ENCODE measurements at places on chromosomes 1 and 21. TPM values are rescaled to one million over a fixed set of nuclear protein-coding genes. Genes with fewer than 3 reads are reported as not detected.

GRCh38 chr1:147545133-147545532 is 3.8 kb downstream of the BCL9 start:
- no peaks in the 10 kb centered on the region for H3K36me3 ChIP-seq
- peak; percentile 22 for DNase-seq
- no peak overlapping the region for H3K27ac ChIP-seq
- H3K4me3 ChIP-seq = no peak overlapping the region

DNA sequence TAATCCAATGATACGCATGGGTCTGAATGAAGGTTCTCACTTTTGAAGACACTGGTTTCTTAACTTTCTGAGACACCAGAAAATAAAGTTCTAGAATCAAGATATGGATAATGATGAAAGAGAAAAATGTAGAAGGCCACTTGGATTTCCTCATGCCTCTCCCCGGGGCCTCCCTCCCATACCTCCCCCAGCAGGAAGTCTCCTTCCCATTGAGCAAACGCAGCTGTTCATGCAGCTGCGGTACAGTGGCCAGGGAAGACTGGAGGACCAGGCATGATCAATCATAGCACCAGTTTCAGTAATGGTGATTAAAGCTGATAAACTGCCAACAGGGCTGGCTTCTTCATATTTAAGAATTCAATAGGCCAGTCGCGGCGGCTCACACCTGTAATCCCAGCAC is 10.9 kb upstream of the UBR4 start:
- peaks cover 73% of the 10 kb centered on the region for H3K36me3 ChIP-seq
- H3K27me3 ChIP-seq = no peaks in the 10 kb centered on the region
- H3K4me1 ChIP-seq = no peaks in the 10 kb centered on the region
- no peak overlapping the region for H3K4me3 ChIP-seq

DNA sequence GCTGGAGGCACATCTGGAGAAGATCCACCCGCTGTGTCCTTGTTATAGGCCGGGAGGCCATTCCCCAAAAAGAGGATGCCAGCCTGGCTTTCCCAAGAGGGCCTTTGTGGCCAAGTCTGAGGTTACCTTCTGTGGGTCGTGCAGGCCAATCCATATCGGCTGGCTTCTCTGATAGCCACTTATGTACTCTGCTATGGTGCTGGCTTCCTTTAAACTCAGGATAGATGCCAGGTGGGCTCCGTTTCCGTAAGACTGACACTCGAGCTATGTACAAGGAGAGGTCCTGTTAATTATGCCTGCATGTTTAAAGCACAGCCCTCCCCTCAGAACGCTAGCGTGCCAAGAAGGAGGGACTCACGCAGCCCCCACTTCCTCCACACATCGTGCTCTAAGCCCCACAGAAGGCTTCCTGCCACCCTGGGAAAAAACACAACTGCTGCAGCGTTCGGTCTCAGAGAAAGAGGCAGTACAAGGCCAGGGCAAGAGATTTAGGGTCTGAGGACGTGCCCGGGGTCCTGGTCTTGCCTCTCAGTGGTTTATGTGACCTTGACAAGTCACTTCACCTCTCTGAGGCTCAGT is 11.6 kb downstream of the REG4 start:
- H3K4me3 ChIP-seq = no peak overlapping the region
- H3K27me3 ChIP-seq = peaks cover 2% of the 10 kb centered on the region
- no peaks in the 10 kb centered on the region for H3K36me3 ChIP-seq
- H3K4me1 ChIP-seq = peaks cover 6% of the 10 kb centered on the region

DNA sequence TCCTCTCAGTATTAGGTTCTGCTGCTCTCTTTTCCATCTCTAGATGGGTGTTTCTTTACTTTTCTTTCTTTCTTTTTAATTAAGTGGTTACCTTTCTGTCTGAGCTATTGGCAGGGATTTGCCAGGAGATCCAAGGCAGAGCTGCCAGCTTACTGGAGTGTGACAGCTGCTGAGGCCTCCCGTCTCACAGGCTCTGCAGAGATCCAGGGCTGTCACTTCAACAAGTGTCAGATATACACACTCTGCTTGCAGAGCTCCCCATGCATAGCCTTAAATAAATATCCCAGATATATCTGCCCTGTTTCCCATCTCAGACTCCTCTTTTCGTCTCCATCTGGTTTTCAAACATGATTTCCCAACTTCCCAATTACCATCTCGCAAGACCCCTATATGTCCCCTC is 124.3 kb downstream of the NOS1AP start:
- H3K27me3 ChIP-seq = no peaks in the 10 kb centered on the region
- DNase-seq = peak; percentile 58
- no peaks in the 10 kb centered on the region for H3K36me3 ChIP-seq
- H3K4me1 ChIP-seq = peaks cover 21% of the 10 kb centered on the region
- H3K27ac ChIP-seq = peak overlapping the region; percentile 42

DNA sequence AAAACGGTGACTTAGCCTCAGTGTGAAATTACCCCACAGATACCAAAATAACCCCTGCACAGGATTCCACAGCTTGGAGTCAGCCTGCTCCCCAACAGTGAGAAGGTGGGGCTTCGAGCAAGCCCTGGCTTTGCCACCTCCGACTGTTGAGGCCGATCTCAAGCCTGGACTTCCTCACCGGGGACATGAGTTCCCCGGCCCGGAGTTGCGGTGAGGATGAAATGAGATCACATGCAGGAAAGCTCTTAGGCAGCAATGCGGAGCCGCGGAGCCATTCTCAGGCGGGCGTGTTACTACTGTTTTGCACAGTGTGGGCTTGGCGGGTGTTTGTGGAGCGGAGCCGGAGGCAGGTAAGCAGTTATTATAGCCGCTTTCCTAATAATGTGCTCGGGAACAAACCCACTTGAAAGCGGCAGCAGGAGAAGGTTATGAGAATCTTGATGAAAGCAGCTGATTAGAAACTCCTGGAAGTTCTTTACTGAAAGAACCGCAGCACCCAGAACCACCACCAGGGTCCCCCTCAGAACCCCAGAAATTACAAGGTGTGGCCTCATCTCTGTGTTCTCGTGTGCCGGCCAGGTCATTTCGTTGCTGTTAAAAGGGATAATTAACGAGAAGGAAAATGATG is 3.9 kb upstream of the CLSTN1 start:
- H3K27ac ChIP-seq = no peak overlapping the region
- H3K27me3 ChIP-seq = peaks cover 4% of the 10 kb centered on the region
- no peak overlapping the region for H3K4me3 ChIP-seq
- DNase-seq = no peak
- no peaks in the 10 kb centered on the region for H3K36me3 ChIP-seq

DNA sequence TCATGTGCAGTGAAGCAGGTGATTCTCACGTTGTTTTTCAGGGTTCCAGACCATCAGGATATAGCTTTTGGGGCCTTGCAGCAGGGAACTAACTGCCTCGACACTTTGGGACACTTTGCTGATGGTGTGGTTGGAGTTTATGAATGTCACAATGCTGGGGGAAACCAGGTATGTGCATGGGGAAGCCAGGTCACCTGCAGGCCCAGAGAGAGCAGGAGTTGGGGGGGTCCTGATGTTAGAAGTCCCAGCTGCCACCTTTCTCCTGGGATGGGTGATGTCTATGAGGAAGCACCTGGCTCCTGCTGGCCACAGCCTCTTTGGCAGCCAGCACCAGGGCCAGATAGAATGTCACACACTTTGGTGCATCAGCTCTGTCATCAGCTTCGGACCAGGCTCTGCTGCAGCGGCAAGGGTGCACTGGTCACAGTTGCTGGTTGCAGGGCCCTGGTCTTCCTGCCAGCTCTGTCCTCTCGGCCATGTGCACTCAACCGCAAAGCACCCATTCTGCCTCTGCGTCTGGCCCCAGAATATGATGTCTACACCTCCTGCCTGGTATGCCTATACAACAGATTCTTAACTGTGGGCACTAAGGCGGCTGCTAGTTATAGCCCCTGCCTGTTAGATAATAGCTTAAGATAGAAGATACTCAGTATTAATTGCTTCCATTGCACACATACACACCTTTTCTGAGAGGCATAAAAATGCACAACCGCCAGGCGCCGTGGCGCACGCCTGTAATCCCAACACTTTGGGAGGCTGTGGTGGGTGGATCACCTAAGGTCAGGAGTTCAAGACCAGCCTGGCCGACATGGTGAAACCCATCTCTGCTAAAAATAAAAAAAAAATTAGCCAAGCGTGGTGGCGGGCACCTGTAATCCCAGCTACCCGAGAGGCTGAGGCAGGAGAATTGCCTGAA is 160.7 kb downstream of the PGBD5 start:
- H3K4me3 ChIP-seq = no peak overlapping the region
- H3K4me1 ChIP-seq = peaks cover 4% of the 10 kb centered on the region
- H3K27me3 ChIP-seq = no peaks in the 10 kb centered on the region
- DNase-seq = no peak

PGLYRP3 gene
- total RNA-seq = not detected

TAS1R1 gene
- total RNA-seq = 2.7 TPM

DNA sequence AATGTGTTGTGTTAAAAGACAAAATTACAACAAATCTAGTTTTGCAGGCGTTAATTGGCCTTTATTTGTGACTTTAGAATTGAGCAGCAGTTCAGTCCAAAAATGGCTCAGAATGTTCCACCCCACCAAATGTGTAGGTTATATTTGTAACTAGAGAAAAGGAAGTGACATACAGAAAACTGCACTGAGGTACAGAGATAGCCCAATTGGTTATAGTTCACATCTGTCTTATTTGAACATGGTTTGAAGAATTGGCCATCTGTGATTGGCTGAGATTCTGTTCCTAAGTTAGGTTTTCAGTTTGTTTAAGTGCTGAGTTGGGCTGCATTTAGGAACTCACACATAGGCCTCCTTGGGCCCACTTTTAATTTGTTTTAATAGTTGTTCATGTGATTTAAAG is 12.0 kb upstream of the FMO2 start:
- no peak for DNase-seq
- no peak overlapping the region for H3K4me3 ChIP-seq
- no peak overlapping the region for H3K27ac ChIP-seq
- no peaks in the 10 kb centered on the region for H3K36me3 ChIP-seq
- H3K27me3 ChIP-seq = no peaks in the 10 kb centered on the region

DNA sequence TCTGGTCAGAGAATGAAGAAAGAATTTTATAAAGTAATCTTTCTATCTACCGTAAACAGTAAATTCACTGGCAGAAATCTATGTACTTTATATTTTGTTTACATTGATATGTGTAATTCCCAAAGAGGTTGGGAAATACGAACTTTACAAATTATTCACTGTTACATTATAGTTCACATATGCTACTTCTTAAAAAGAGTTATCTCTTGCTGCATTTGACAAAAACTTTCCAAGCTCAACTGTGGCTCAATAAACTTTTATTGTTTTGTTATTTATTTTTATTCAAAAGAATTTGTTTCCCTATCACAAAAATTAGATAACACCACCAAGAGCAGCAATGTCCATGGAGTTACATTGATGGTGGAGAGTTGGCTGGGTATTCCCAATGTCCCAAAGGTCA is 201.2 kb upstream of the TNR start:
- peaks cover 12% of the 10 kb centered on the region for H3K36me3 ChIP-seq
- no peaks in the 10 kb centered on the region for H3K27me3 ChIP-seq
- H3K27ac ChIP-seq = no peak overlapping the region
- no peak for DNase-seq
- H3K4me1 ChIP-seq = no peaks in the 10 kb centered on the region

- H3K36me3 ChIP-seq = no peaks in the 10 kb centered on the region
- peak; percentile 57 for DNase-seq
- H3K4me1 ChIP-seq = peaks cover 9% of the 10 kb centered on the region
- H3K4me3 ChIP-seq = peak overlapping the region; percentile 37
Observed at GRCh38 chr1:228445843-228446650, 29.4 kb upstream of the TRIM17 start.

- H3K36me3 ChIP-seq = no peaks in the 10 kb centered on the region
- no peak for DNase-seq
- no peak overlapping the region for H3K27ac ChIP-seq
- H3K4me3 ChIP-seq = no peak overlapping the region
- no peaks in the 10 kb centered on the region for H3K4me1 ChIP-seq
Observed at GRCh38 chr1:104196136-104196535, 446.4 kb downstream of the AMY1C start.

DNA sequence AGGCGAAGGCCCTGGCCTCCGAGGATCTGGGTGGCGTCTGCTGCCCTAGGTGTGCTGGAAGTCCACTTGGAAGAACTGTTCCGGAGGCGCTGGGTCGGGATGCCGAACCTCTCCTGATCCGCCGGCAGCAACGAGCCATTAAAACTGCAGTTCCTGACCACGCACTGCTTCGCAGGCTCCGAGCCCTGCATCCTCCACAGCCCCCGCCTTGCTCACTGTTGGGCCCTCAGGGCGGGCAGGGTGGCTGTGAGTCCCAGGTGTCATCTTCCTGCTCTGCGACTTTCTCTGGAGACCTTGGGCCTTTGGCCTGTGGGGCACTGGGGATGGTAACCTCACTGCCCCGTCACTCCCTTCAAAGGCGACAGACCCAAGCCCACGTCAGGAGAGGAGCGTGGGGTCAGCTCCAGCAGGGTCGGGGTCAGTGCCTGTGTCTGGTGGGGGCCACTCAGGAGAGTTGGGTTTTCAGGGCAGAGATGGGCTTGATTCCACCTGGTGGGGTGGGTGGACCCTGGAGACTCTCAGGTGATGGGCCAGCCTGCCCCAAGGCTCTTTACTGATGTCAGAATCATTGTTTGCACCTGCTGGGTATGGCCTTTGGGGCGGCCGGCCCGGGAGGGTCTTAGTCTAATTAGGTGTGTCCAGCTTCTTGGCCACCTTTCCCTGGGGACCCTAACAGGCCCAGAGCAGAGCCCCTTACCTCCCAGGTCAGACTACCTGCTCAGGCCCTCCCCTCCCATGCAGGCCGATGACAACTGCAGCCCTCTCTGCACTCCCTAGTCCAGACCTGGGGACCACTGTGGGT is 3.1 kb downstream of the PRXL2B start:
- H3K4me1 ChIP-seq = peaks cover 32% of the 10 kb centered on the region
- H3K36me3 ChIP-seq = peaks cover 6% of the 10 kb centered on the region
- H3K4me3 ChIP-seq = no peak overlapping the region

GRCh38 chr1:81165963-81166362 is 634.8 kb upstream of the ADGRL2 start:
- no peak overlapping the region for H3K4me3 ChIP-seq
- no peaks in the 10 kb centered on the region for H3K36me3 ChIP-seq
- no peaks in the 10 kb centered on the region for H3K27me3 ChIP-seq
- H3K4me1 ChIP-seq = no peaks in the 10 kb centered on the region
- H3K27ac ChIP-seq = no peak overlapping the region

- H3K27ac ChIP-seq = no peak overlapping the region
- H3K4me3 ChIP-seq = no peak overlapping the region
- no peaks in the 10 kb centered on the region for H3K4me1 ChIP-seq
- no peaks in the 10 kb centered on the region for H3K27me3 ChIP-seq
Observed at GRCh38 chr1:53553734-53554509, 94.7 kb downstream of the DMRTB1 start.

GRCh38 chr1:214319938-214320337 is 39.0 kb downstream of the SMYD2 start:
- peaks cover 26% of the 10 kb centered on the region for H3K36me3 ChIP-seq
- H3K27me3 ChIP-seq = no peaks in the 10 kb centered on the region
- H3K4me1 ChIP-seq = no peaks in the 10 kb centered on the region
- no peak for DNase-seq
- H3K4me3 ChIP-seq = no peak overlapping the region

Data from muscle of leg (tissue), 16 donors.